NCI-H510A (cell line): ENCODE measurements at places on chromosomes 4 and X.

DNA sequence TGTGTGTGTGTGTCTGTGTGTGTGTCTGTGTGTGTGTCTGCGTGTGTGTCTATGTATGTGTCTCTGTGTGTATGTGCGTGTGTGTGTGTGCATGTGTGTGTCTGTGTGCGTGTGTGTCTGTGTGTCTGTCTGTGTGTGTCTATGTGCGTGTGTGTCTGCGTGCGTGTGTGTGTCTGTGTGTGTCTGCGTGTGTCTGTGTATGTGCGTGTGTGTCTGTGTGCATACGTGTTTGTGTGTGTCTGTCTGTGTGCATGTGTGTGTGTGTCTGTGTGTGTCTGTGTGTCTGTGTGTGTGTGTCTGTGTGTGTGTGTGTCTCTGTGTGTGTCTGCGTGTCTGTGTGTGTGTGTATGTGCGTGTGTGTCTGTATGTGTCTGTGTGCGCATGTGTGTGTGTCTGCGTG, 35.6 kb downstream of the SLITRK2 start:
- DNase-seq, result no peak

DNA sequence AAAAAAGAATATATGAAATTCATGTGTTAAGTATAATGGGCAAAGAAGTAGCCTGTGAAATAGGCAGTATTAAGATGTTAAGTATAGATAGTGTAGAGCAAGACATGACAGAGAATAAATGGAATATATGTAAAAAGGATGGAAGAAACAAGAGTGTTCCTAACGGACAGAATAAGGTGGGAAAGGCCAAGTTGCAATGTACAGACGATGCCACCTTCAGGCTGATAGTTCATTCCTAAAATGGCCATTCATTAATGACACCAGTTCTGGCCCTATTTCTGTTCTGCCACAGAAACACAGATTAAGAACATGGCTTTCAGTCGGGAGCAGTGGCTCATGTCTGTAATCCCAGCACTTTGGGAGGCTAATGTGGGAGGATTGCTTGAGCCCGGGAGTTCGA, 4.4 kb upstream of the FAM184B start:
- DNase-seq, result no peak

- peak; percentile 64 for DNase-seq
These were observed 14.1 kb downstream of the GRK4 start for GRCh38 chr4:2977211-2978088.

GRCh38 chrX:112991801-112992200, 151.2 kb upstream of the AMOT start:
- no peak for DNase-seq

DNA sequence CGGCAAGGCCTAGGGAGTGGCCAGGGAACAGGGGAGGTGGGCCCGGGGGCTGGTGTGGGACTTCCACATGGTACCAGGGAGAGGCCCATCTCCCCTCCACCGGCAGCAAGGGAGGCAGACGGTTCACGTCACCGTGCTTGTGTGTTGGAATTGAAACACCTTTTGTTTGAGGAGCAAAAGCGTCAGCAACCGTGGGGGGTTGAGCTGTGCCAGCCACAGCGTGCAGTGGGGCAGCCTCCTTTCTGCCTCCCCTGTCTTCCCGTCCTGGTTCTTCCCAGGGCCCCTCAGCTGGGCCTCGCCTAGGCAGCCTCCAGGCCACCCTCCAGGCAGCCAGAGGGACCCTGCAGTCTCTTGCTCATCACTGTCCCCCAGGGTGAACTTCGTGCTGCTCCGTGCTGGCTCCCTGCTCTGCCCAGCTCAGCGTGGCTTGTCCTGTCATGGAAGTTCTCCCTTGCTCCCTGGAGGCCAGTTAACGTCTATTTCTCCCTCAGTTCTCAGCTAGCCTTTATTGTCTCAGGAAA, 32.1 kb upstream of the HGFAC start:
- DNase-seq, result no peak

- no peak for DNase-seq
These were observed 51.8 kb downstream of the CHRDL1 start for GRCh38 chrX:110743679-110744340.

DNA sequence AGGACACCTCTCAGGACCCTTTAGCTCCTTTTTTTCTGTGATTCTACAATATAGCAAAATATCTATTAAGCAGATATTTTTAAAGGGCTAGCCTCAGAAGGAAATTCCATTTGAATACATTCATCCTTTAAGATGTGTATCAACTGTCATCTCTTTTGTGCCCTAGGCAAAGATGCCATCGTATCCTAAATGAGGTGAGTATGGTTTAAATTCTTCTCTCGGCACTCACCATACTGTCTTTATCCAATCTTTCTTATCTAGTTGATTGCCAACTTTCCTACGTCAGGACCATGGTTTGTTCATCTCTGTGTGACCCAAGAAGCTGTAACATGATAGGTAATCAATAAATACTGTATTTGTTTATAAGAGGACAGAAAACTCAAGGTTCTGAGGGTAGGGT, 176.0 kb downstream of the LDB2 start:
- DNase-seq, result no peak

DNA sequence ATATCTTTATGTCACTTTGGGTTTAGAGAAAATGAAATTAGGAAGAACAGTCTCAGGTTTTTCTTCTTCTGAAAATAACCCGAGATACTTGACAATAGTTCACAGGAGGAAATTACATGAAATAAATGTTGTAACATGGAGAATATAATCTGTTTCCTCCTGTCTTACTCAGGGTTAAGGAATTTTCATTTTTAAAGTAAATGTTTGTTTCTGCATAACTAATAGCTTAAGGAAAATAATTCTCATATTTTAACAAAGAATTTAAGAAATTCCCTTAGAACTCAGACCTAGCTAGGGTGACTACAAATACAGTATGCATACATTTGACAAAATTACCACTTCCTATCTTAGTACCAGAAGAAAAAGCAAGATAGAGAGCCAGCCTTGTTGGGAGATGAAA, 17.2 kb upstream of the SPRY1 start:
- DNase-seq, result no peak

GRCh38 chr4:38902695-38903094, 35.1 kb downstream of the FAM114A1 start:
- no peak for DNase-seq

DNA sequence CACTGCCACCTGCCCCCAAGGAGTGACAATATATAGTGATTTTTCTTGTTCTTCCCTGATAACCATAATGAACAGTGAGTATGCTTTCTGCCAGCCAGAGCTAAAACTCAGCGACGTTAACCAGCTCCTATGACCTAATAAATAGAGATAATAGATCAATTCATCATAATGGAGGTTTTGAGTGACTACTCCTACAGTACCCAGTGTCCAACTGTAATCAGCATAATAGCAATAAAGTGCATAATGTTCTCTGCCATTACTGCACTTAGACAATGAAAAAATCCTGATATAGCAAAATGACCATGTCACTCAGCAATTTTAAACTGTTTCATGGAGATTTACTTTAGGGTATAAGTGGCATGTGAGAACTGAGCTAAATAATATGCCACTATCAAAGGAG, 20.7 kb upstream of the TXLNG start:
- no peak for DNase-seq

- DNase-seq, result no peak
These were observed 609.3 kb downstream of the FSTL5 start for GRCh38 chr4:161554372-161554990.

GRCh38 chr4:1242506-1243450, 6.2 kb downstream of the CTBP1 start:
- no peak for DNase-seq

- DNase-seq, result no peak
These were observed 335.6 kb upstream of the TRAM1L1 start for GRCh38 chr4:117420948-117421347.

DNA sequence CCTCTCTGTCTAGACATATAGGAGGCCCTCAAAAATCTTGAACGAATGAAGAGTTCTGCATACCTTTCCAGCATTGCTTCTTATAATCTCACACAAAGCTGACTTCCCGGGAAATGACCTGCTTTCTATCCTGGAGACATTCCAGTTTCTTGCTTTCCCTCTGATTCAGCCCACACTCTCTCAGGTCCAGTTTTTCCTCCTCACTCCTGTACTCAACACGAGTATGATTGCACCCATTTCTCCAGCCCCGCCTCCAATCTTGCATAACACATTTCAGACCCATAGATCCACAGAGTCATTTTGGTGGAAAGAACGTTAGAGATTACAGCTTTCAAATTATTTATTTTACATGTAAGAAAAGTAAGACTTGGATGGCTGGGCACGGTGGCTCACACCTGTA, 127.5 kb upstream of the TLR3 start:
- no peak for DNase-seq

- DNase-seq, result no peak
These were observed 113.0 kb downstream of the UCHL1 start for GRCh38 chr4:41369680-41370079.

GRCh38 chr4:165982934-165983333, 109.9 kb downstream of the TLL1 start:
- no peak for DNase-seq

DNA sequence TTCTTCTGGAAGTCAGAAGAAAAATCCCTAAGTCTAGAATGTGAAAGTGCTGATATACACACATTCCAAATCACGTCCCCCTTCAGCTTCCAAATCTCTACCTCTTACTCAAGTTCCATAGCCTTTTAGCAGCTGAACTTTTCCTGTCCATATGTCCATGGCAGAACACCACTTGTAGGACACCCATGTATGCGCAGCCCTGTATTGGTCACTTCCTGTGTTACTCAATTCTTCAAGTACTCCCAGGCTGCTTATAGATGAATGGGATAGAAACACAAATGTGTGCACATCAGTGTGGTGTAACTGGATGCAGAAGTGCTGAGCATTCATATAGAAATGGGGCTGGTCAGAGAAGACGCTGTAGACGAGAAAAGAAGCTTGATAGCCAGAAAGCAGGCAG, 18.8 kb downstream of the SRPX2 start:
- DNase-seq, result no peak
